CD4-positive, alpha-beta memory T cell (primary cell): ENCODE measurements at places on chromosomes 5 and 9.
A peak's percentile ranks its signal among the peaks of the same experiment; 100 is the strongest.

GRCh38 chr5:74334062-74334761 is 306.3 kb downstream of the ENC1 start:
- DNase-seq = no peak

DNA sequence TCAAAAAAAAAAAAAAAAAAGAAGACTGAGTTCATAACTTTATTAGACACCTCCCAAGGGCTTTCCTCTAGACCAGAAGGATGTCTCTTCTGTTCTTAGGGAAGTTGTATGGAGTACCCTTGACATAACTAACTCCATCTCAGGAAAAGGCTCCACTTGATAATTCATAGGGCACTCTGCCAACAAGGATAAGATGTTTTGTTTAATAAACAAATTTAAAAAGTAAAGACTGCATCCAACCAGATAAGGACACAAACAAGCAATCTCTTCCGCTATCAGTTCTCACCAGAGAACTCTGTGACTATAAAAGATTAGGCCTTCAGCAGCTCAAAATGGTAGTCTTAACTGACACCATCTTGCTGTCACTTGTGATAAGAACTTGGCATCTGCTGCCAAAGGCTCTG is 65.8 kb downstream of the SFXN1 start:
- DNase-seq = no peak

DNA sequence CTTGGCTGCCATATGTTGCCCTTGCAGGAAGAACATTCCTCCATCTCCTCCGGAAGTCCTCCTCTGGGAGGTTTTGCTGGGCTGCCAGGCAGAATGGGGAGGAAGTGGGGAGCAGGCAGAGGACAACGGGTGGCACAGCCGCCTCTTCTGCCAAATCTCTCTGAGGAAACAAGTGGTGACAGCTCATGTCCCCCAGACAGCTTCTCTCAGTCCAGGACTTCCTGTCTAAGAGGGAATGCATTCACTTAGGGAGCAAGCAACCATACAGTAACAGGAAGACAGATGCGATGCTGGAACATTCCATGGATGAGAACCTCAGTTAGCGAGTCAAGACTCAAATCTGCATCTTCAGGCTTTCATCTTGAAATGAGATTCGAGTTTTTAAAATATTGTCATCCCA is 701.0 kb downstream of the SEMA5A start:
- no peak for DNase-seq

GRCh38 chr5:173056783-173057061 is 570 bp downstream of the CREBRF start:
- no peak for DNase-seq

GRCh38 chr9:33103501-33104281 is 27.2 kb upstream of the SMU1 start:
- DNase-seq = no peak

DNA sequence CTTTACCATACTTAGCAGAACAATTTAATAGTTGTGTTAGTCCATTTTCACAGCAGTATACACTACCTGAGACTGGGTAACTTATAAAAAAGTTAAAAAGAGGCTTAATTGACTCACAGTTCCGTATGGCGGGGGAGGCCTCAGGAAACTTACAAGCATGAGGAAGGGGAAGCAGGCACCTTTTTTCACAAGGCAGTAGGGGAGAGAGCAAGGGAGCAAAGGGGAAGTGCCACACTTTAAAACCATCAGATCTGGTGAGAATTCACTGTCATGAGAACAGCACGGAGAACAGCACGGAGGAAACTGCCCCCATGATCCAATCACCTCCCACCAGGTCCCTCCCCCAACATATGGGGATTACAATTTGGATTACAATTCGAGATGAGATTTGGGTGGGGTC is 269.9 kb downstream of the MTRR start:
- DNase-seq = no peak

GRCh38 chr5:152271420-152271819 is 133.7 kb downstream of the NMUR2 start:
- peak; percentile 10 for DNase-seq

DNA sequence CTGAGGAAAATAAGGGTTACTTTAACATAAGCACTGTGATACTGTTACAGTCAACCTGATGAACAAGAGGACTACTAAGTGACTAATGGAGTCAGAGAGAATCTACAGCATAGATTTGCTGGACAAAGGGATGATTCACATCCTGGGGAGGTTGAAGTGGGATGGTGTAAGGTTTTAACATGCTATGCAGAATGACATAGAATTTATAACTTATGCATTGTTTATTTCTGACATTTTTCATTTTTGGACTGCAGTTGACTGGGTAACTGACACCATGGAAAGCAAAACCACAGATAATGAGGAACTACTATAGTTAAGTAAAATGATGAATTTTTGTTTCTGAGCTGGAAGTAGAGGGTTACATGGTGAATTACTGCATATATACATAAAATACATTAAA is 389.2 kb downstream of the MAT2B start:
- no peak for DNase-seq

DNA sequence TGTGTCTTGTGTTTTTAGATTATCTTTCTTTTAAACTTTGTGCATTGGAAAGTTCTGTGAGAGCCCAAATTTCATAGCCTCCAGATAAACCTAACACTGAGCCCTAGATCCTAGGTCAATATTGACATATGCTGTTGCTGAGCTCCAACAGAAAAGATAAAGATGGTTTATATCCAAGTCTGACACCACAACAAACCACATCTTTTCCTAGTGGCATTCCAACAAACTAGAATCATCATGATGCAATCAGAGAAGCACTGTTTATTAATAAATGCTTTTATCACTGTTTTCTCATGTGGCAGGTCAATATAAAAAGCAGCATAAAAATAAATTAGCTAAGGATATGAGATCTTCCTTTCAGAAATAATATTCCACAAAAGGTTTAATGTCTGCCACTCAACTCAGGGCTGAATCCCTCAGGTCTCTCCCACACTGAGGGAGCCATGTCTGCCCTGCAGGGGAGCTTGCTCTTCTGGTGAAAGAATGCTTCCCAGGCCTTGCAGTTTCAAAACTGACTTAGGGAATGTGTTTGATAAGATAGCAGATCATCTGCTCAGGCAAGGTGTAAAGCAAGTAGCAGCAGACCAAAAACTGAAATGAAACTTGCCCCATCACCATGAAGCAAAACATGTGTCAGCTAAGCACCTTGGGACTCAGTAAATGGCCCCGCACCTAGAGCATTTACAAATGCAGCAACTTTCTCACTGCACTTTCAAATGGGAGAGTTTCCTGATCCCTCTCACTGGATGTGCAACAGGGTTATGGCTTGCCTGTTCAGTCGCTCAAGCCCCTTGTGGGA is 493.0 kb downstream of the AGTPBP1 start:
- no peak for DNase-seq

GRCh38 chr5:53965459-53965858 is 344.9 kb downstream of the ARL15 start:
- DNase-seq = no peak

DNA sequence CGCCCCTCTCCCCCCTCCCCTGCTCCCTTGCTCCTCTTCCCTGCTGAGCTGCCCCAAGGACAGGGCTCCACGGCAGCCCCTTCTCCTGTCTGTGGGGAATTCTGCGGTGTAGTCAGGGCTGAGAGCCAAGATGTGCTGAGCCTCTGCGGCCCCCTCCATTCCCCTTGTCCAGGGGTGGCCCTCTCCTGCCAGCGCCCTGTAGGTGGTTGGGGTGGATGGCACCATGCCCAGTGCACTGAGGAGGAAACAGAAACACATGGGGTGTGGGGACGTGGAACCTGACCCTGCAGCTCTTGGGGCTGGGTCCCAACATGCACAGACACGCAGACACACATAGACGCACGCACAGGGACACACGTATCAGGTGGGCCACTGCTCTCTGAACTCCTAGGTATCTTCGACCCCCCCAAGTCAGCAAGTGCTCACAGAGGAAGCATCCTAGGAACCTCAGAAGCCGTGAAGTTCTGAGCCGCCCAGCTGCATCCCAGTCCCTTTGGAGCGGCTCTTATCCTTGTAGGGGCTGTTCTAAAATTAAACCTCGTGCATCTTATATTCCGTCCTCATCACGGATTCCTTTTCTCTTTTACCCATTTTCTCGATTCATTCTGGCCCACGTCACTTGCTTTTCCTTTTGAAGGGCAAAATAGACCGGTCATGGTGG is 64.8 kb downstream of the HMCN2 start:
- no peak for DNase-seq

- no peak for DNase-seq
These were observed 209.8 kb downstream of the TLE1 start for GRCh38 chr9:81479573-81479972.

GRCh38 chr9:110291921-110292557 is 35.7 kb upstream of the TXN start:
- DNase-seq = no peak

GRCh38 chr9:110135846-110136245 is 72.1 kb downstream of the C9orf152 start:
- DNase-seq = no peak

DNA sequence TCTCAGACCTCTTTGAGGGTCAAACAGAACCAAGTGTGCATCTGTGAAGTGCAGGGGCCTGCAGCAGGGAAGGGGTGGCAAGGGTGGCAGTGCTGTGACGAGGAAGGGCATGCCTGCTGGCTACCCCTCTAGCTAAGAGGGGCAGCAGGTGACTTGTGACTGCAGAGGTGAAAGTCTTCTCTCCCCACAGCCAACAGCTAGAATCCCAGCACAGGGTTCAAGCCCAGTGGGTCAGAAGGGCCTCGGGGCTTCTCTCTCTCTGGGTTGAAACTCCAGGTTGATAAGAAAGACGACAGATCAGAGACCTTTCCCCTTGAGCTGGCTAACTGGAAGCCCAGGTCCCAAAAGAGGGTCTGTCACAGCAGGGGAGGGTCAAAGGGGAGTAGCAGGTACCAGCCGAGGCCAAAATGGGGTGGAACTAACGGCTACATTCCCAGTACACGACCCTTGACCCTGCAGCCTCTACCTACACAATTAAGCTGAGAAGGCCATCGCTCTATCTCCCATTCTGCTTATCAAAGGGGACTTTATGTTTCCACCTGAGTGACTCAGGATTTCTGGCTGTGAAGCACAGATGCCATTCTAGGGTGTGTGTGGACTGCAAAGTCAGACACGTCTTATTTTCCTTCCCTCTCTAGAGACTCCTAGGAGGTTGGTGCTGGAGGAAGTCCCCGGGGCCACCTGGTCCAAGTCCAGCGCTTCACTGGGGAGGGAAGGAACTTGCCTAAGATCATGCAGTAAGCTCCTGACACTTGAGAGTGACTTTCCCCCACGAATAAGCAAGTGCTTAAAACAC is 14.6 kb downstream of the ANKS6 start:
- no peak for DNase-seq

DNA sequence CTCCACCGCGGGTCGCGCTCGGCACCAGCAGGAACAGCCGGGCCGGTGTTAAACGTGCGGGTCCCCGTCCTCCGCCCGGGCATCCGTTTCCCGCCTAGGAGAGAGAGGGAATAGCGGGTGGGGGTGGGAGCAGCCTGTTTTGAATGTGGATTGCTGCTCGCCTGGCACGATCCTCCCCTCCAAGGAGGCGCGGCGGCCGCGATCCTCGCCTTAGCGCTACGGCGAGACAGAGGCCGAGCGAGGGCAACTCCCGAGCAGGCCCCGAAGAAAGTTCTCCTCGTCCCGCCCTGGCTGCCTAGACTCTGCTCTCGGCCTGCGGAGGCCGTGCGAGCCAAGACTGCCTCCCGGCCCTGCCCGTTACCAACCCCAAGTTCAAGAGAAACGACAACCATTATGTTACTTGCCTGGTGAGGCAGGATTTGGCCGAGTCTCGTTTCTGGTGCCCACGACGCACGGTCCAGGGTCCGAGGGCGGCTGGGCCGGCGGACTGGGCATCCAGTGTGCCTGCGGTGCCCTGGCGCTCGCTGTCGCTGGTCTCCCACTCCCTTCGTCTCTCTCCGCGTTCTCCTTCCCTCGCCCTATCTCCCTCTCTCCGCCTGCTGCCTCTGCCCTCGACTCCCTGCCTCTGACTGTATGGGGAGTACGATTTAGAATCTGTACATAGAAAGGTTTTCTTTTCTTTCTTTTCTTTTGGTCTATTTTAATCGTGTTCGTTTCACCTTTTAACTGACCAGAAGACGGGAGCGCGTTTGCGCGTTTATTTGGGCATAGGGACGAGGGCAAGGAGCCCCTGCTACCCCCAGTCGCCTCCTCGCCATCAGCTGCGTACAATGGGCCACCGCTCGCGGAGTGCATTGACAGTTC is 724 bp downstream of the NR2F1-AS1 start:
- no peak for DNase-seq

GRCh38 chr9:2889023-2889422 is 45.1 kb upstream of the PUM3 start:
- DNase-seq = no peak

DNA sequence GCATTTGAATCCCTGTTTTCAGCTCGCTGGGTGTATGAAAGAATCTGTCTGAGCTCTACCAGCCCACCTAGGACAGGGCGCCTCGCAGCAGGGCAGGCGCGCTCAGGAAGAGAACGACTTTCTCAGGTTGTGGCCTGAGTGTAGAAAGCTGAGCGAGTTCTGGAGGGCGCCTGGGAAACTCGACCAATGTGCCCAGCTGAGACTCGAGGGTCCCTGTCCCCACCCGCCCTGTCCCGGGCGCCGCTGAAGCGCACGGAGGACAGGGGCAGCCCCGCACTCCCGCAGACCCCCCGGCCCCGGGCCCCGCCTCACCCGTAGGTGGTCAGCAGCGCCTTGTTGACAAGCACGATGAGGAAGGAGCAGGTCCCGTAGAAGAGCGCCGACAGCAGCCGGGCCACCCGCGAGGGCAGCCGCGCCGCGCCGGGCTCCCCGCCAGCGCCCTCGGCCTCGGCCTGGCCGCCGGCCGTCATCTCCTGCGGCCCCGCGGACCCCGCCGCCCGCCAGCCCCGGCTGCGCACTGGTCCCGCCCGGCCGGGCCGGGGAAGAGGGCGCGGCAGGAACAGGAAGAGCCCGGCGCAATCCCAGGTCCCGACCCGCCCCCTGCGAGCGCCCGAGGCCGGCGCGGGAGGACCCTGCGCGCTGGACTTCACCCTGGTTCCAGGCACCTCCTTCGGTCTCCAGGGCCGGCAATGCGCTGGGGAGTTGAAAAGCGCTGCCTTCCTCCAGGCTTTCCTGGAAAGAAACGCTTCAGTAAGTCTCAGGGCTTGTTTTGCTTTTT is at the start of gene SLC35D2:
Gene SLC35D2 (minus strand): TSS at position 547 of the 778 bp plus-strand sequence. CDS start 77 bp downstream, at position 470.
- DNase-seq = peak; percentile 13

- peak; percentile 48 for DNase-seq
These were observed 9.9 kb downstream of the C9orf40 start for GRCh38 chr9:74942801-74943200.

DNA sequence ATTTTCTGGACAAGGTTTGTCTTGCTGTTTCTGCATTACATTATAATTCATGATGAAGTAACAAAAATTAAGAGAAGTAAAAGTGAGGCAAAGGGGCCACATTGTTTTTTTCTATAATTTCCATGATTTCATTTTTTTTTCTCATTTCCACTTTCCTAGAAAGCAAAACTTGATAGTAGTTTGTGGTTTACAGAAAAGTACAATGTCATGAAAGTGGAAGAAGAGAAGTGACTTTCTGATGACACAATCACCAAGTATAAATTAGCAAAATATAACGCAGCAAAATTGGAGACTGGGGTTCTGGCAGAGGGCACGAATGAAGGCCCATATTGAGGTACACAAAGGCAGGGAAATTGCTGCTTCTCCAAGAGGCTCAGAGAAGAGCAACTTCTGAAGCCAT is 5.0 kb upstream of the IFNA14 start:
- no peak for DNase-seq

- no peak for DNase-seq
These were observed 19.2 kb upstream of the ERBIN start for GRCh38 chr5:65907135-65907534.
